Vagina (tissue), 2 donors: ENCODE measurements at places on chromosomes 6 and 20.
A peak's percentile ranks its signal among the peaks of the same experiment; 100 is the strongest.

DNA sequence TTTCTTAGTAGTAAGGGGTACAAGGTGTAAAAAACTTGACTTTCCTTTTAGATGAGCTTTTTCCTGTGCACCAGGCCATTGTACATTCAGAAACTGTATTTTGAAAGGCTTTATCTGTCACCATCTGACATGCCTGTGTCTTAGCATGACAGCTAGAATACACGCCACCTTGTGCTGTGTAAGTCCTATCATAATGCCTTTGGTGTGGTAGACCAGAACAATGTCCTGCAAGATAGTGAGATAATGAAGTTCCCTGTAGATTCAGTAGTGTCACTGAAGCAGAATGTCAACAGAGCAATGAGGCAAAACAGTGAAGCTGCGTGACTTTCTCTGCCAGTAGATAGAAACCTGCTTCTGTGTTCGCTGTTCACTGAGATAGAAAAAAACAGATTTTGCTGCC, 105.8 kb downstream of the JAG1 start:
- no peak for DNase-seq

DNA sequence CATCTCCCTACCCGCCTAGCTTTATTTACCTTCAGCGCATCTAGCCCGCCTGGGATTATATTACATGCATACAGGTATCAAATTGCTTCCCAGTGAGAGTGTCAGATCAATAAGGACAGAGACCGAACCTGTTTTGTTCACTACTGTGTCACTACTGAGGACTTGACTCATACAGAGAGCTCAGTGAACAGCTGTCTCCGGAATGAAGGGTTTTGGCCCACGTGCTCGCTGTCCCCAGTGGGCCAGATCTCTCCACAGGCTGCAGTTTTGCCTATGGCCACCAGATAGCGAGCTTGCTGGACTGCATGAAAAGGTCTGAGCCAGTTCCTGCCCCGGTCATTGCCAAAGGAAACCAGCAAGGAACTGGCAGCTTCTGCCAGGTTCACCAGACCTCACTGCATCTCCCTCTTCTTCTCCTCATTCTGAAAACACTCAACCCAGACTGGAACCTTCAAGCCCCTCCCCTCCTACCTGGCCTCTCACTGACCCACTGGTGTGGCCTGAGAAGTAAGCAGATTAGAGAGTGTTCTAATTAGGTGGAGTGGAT, 150.8 kb downstream of the ZMYND8 start:
- DNase-seq, result no peak

DNA sequence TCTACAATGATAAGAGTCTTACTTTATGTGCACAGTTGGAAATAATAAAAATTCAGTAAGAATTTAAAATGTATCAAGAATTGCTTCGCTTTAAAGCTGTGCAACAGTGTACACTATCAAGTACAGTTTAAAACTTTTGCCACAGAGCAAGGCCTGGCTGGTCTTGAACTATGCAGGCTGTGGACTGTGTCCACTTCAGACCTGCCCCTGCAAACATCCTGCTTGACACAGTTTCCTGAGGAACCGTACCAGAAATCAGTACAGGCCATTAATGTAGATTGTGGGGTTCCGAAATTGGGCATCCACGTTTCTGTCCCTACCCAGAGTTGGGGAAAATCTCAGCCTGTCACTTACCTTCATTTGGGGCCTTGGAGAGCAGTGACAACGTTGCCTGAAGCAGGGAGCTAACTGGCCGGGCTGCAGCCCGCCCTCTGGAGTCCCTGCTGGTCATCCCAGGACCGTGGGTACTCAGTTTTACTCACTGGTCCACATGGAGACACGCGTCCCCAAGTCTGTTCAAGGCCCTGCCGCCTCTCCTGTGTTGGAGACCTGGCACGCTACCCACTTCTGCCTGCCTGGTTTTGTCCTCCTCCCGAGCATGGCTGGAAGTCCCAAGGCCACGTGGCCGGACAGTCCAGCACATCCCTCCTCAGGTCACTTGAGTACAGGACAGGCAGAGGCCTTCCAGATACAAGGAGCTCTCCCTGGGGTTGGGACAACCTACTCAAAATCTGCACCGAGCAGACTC, 8.4 kb downstream of the NINL start:
- DNase-seq, result no peak

DNA sequence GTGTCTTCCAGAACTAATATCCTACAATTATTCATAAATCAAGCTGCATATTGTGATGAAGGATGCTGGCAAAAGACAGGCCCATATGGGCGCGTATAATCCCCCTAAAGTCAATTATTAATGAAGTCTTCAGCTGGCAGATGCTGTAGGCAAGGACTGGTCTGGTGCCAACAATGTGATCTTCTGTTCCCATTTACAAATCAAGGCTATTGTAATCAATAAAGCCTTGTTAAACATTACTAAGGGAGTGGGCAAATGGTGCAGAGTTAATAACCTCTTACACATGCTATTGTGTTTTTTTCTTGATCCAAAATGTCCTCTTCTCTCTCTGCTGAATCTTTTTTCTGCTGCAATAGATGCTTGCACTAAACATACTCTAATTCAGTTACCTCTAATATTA, 119.0 kb downstream of the ALDH8A1 start:
- no peak for DNase-seq

- DNase-seq, result no peak
Observed at GRCh38 chr6:97423190-97423589, 140.2 kb upstream of the MMS22L start.

- DNase-seq, result no peak
Observed at GRCh38 chr6:158622545-158623190, 21.9 kb downstream of the DYNLT1 start.

DNA sequence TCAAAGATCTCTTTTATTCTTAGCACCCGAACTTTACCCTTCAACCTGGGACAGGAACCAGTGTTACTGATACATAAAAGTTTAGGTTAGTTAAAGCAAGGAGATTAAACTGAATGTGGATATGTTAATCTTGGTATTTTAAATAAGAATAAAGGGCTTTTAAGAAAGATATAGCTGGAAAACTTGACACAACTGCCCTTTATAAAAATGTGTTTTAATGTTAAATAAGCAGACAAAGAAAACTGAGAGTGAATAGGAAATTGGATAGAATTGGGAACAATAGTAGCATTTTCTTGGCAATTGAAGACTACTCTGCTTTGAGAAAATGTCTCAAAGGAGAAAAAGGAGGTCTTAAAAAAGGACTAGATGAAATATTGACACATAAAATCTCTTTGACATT, 45.9 kb upstream of the CRISP1 start:
- no peak for DNase-seq

DNA sequence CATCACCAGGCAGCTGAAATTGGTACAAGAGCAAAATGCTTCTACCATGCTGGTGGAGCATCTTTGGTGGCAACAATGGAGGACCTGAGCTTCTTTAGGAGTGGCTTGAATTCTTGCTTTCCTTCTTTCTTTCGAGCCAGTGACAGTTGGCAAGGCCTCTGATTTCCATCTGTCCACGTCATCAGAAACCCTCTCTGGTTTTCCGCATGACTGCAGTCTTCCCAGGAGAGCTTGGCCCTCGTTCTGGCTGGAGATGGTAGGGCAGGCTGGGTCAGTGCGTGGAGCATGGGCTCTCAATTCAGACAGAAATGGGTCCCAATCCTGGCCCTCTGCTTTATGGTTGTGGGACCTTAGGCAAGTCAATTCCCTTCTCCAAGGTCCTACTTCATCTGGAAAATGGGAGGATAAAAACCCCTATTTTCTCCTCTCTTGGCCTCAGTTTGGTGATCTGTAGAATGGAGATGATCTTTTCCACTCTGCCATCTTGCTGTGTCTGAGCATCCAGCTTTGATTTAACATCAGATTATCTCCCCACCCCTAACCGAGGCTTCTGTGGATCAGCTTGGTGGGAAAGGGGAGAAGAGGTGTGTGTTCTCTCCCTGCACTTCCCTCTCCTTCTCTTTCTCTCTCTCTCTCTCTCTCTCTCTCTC, 3.6 kb upstream of the BPIFB1 start:
- DNase-seq, result no peak

DNA sequence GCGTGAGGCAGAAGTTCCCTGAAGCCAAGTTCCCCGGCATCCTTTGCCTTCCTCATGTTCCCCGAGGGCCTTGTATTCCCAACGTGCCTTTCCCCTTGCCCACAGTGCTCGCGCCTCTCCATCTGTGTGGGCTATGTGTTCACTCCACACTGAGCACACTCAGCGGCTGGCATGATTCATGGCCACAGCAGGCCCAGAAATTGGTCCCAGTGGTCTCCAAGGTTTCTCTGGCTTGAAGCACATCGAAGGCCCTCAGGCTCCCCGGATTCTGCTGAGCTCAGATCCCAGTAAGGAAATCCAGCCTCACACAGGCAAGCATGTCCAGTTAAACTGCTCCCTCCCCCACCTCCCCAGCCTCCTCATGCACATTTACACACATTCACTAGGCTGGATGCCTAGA, 123.6 kb downstream of the ISM1 start:
- DNase-seq, result no peak

DNA sequence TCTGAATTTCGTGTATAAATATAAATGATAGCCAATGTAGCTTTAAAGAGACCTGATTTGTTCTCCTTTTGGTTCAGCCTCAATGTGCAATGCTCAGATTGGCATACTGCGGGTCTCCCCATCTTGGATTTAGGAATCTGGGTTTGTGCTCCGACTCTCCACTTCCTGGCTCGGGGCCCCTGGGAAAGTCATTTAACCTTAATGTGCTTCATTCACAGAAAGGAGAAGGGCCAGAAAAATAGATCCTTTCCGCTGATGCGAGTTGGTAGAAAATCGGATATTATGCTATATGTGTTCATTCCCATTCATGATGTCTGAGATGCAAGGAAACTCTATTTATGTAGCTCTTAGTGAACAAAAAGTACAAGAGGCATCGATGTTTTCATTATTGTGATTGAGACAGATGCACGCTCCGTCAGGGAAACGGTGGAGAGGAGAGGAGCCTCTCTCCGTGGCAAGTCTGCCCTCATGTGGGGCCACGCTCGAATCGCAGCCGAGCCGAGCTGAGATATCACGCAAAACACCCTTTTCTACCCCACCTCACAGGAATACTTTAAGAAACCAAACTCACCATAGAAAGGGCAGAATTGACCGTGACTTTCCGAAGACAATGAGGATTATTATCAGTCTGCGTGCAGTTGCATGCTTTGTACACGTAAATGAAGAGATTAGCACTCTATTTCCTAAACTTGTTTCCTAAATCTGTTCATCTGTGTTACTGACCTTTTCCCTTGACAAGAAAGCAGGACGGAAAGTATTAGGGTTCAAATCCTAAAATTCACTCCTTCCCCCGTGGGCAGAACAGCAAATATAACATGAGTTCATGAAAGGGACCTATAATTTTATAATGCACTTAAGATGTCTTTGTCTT, 136.6 kb downstream of the COL9A1 start:
- DNase-seq, result no peak

DNA sequence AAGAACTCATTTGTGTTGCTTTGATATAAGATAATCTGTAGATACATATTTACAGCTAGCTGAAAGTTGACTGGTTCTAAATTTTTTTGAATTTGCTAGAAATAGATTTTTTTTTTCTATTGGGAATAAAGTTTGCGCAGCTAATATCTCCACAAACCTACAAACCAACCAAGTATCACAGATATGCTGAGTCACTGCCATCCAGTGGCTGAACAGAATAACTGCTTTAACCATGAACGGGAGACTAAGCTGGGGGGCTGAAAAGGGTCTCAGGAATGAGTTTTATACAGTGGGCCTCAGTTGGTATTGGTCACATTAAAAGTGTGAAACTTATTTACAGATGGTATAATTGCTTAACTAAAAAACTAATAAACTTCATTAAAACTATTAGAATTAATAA, 326.7 kb upstream of the CNR1 start:
- DNase-seq, result no peak

GRCh38 chr6:89269252-89269651, 45.8 kb downstream of the GABRR2 start:
- DNase-seq, result peak; percentile 52
